ENCODE measurements at places on chromosomes 2 and 18.

DNA sequence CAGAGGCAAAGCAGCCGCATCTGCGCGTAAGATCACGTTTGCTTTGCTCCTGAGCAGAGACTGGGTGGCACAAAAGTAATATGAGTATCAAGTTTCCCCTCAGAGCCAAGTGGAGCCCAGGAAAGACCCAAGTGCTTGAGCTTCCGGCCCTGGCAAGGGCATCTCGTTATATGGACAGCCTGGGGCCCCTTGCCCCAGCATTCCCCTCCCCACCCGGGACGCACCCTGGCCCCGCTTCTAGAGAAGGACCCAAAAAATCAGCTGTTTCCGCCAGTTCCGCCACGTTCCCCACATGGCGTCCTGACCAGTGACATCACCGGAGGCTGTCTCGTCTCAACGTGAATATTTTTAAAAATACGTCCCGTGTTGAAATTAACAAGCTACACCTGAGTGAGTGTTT lies 135.1 kb downstream of the NFATC1 start:
- DNase-seq, result no peak

DNA sequence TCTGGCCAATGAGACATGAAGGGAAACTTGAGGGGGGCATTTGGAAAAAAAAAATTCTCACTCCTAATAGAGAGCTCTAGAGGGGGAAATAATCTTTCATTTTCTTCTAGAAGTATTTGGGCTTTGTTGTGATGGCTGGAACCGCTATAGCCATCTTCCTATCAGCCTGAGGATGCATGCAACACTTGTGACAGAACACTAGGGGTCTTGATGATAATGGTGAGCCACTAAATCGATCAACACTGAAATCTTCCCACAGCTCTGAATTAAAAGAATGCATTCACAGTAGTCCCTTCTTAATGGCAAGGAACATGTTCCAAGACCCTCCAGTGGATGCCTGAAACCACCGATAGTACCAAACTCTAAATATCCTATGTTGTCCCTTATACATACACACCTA lies 325.3 kb downstream of the LNPK start:
- DNase-seq, result no peak

DNA sequence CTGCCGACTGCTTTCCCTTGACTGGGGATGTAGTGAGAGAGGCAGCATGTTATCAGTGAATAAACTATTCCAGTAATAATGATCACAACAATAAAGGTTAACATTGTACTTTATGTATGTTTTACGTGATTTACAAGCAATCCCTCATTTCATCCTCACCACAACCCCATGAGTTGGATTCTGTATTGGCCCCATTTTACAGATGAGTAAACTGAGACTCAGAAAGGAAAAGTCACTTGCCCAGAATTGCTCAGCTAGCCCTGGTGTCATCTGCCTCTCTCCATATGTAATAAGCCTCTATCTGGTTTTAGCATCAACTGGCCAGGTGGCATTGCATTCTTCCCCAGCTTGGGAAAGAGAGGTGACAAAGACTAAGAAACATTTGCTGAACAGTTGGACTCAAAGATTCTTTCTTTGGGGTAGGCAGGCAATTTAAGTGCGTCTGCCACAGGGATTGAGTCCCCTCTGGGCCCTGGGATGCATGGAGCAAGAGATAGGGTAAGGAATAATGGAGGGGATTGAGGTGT lies 2.2 kb downstream of the CXCR2 start:
- DNase-seq, result no peak

GRCh38 chr2:189142893-189143759 lies 36.4 kb downstream of the COL5A2 start:
- DNase-seq, result no peak

DNA sequence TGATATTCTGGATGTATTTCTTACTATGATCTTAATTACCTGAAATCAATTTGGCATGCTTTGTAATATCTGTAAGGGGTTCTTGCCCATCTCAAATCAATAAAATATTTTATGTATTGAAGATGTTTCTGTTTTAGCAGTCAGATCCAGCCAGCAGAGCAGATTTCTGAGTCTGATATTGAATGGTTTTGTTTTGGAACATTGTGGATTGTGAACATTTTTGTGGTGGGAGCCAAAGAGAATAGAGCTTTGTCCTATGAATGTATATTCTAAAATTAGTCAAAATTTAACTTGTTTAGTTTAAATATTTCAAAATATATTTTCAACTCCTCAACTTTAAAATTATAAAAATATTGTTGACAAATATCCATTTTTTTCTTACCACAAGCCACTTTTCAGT lies 197.0 kb downstream of the UBE2E3 start:
- no peak for DNase-seq

DNA sequence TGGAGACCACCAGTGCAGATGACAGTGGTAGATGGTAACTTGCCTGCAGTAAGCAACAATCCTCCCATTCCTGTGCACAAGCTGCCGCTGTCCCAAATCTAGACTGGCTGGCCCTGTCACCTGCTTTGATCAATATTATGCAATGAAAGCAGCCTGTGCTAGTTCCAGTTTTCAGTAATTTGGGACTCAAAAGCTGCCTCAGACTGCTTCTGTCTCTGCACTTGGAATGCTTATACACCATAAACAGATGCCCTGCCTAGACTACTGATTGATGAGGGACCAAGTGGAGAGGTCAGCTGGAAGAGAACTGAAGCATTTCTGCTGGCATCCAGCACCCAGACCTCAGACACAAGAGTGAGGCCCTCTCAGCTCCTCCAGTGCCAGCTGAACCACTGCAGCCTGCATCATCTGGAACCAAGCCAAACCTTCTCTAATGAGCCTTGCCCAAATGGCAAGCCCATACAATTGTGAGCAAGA lies 24.9 kb downstream of the CCBE1 start:
- DNase-seq, result no peak

GRCh38 chr2:64620661-64621060 lies 33.1 kb downstream of the SERTAD2 start:
- no peak for DNase-seq

DNA sequence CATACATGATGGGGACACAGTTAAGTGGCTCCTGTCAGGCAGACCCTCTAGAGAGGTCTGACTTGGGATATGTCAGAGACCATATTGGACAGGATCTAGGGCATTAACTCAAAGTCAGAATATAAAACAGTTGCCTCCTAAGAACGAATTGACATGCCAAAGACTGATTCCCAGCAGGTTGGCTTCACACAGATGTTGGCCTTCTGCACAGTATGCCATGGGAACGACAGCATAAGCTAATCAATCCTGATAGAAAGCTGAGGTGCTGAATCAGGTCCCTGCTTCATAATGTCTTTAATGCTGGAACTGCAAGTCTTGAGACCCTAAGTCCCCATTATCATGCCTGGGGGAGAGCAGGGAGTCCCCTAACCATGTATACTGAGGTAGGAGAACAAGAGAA lies 165.1 kb downstream of the SRBD1 start:
- DNase-seq, result no peak

DNA sequence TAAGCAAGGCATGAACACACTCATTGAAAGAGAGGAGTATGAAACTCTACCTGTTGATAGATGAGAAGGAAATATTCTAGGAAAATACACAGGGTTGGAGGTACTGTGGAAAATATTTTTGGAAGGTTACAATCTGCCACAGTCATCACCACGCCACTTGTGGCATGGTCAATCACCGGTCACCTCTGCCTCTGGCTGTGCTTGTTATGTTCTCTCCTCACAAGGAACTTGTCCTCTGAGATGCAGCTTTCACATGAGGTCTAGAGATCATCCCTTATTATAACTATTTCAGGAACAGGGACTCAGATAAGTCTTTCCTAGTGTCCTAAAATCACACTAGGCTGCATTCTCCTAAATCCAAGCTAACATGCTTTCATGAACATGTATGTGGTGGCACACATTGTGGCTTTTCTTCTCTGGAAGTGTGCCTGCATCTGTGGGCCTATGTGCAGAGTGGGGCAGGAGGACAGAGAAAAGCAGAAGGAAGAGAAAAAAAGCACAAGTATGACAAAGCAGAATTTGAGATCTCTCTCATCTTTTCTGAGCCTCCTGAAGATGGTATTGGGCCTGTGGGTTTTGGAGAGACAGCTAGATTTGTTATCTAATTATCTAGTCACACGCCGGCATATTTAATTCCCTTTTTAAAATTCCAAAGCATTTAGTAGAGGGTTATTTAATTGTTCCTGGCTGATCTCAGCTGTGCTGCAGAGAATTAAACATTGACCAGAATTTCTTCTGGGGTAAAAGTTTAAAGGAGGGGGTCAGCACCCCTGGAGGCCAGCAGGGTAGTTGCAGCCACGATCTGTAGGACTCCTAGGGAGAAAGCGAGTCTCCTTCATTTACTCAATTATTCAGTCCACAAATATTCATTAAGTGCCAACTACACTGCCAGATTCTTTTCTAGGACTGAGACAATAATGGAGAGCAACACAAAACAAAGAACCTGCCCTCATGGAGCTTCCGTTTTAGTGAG lies 294.6 kb downstream of the RDH14 start:
- DNase-seq, result no peak

GRCh38 chr18:11561293-11561692 lies 48.1 kb upstream of the SLC35G4 start:
- no peak for DNase-seq

DNA sequence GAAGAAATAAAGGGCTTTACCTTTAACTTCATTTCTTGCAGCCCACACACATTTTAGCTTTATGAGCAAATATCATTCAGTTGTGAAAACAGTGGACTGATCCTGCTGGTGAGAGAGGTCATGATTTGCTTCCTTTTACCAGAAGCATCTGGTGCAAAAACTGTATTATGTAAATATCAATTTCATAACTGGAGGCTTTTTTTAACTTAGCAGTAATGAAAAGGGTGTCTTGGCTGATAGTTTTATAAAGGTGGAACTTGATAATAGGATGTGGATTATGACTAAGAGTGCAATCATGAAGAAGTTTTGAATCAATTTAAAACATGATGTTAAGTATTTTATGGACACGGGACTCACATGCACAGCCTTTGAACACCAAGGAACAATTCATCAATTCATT lies 304.4 kb downstream of the GULP1 start:
- no peak for DNase-seq

GRCh38 chr18:68840554-68841263 lies 42.8 kb downstream of the CCDC102B start:
- peak; percentile 90 for DNase-seq

DNA sequence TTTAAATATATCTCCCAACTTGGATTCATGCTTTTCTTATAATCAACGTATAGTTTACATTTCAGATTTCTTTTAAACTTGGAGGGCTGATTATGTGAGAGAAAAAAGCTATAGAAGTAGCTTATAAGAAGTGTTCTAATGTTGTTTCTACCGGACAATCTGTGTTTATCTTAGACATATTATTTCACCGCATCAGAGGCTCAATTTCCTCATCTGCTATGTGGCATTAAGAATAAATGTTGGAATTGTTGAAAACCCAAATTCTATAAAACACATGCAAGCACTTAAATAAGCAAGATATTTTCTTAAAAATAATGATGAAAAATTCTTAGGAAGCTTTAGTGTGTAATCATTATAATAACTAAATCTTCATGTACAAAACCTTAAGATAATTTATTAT lies 407.9 kb downstream of the HRH4 start:
- DNase-seq, result no peak

DNA sequence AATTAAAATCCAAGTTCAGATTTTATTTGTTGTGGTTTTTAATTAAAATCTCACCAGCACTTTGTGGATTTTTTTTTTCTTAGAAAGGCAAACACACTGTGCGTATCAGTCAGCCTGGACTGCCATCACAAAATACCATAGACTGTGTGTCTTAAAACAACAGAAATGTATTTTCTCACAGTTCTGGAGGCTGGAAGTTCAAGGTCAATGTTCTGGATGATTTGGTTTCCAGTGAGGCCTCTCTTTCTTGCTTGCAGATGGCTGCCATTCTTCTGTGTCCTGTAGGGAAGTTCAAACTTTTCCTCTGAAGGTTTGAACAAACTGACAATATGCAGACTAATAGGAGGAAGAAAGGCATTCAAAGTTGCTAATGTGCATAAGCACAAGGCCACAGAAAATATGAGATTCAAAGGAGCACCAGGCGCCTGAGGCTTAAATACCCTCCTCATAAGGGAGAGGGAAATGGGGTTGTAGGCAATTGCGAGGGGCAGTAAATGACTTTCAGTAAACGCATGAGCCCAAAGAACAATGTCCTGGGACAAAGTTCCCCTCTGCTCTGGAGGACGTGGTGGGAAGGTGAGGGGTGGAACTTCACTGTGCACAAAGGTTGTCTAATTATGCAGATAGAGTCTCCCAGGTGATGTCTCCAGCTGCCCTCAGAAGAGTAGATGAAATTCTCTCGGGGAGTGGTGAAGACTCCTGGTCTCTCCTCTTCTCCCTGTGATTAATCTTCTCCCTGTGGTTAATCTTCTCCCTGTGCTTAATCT lies 26.5 kb upstream of the KCNF1 start:
- no peak for DNase-seq

DNA sequence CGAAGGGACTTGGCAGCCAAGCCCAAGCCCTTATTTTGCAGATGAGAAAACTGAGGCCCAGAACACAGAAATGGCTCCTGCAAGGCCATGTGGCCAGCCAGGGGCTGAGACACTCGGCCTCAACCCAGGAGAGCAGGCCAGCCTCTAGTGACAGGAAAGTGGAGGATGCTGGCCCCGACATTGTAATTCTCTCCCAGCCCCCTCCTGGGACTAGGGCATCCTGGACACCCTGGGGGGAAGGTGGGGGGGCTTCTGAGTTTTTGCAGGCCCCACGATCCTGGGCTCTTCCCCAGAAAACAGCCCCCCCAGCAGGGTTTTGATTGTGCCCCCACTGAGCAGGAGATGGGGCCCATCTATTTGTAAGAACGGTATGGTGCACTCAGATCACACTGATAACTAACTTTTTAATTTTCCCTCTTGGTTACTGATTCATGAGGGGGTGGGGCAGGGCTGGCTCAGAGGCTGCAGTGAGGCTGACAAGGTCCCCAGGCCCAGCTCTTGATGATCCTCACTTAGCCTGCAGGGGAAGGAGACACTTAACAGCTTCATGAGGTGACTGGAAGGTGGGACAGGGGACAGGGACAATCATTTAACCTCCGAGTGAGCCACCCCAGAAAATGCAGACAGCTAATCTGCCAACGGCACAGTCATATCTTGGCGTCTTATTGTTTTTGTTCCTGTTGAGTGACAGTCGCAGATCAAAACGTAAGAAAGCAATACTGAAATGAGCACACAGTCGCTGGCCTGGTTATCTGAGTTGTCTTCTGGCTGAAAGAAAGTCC lies 18.9 kb downstream of the SMAD7 start:
- no peak for DNase-seq

DNA sequence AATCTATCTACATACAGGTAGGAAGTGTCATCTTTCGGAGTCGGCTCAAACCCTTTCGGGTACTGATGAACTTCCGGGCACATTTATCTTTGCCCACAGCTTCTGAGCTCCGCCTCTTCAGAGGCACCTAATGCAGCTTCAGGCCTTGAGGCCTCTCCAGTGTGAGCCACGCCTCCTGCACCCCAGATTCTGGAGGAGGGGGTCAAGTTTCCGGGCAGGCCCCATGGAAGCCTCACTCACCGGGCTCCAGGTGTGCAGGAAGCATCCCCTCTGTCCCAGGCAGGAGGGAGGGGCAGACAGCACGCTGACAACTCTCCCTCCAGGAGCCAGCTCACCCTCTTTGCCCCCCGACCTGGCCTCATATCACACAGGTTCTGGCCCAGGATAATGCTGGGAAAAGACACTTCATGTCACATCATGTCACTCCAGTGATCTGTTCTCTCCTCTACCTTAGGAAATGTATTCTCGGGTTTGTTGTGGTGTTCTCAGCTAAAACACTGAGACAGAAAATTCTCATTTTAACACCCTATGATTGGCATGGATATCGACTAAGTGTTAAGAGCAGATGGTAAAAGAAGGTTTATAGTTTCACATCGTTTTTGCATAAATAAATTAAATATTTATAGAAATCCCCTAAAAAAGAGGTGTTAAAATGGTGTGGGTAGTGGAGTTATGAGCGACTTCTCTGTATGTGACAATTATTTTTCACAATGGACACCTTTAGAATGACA lies 46.2 kb upstream of the COPS8 start:
- no peak for DNase-seq

- no peak for DNase-seq
These were observed 58.8 kb downstream of the RNF144A start for GRCh38 chr2:6975988-6976387.

Measured in fibroblast of skin of left quadriceps (primary cell).